ENCODE measurements at places on chromosomes 1 and 21.

GRCh38 chr1:44724955-44725698, 5.8 kb downstream of the RNU5D-1 start:
- no peak for DNase-seq

- no peak for DNase-seq
Measured at GRCh38 chr1:233473549-233474204, 140.2 kb upstream of the KCNK1 start.

DNA sequence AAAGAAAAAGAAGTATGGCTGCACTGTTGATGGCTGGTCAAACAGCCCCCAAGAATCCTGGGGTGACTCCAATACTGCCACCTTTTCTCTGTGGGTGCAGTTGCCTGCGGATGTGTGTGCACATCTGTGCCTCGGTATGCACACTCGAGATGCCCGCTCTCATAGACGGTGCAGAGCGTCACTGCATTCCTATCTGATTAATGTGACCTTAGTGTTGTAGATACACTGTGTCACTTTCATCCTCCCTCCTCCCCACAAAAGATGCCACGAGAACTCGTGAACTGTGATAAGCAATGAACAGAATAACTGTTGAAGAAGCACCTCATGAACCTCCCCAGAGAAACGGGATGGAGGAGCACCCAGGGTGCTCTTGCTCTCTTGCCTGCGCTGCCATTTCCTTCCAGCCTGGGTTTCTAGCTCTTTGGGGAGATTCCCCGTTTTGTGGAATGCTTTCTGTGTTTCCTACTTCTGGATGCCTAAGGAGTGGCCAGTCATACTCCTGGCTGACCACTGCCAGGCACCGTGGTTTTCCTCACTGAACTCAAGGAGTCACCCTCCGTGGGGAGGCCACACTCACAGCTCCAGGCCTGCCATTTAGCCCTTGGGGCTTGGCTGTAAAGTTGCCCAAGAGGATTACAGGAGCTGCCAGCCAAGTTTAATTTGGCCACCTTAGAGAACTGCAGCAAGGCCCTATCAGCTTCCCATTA, 32.0 kb downstream of the NTPCR start:
- DNase-seq: no peak

DNA sequence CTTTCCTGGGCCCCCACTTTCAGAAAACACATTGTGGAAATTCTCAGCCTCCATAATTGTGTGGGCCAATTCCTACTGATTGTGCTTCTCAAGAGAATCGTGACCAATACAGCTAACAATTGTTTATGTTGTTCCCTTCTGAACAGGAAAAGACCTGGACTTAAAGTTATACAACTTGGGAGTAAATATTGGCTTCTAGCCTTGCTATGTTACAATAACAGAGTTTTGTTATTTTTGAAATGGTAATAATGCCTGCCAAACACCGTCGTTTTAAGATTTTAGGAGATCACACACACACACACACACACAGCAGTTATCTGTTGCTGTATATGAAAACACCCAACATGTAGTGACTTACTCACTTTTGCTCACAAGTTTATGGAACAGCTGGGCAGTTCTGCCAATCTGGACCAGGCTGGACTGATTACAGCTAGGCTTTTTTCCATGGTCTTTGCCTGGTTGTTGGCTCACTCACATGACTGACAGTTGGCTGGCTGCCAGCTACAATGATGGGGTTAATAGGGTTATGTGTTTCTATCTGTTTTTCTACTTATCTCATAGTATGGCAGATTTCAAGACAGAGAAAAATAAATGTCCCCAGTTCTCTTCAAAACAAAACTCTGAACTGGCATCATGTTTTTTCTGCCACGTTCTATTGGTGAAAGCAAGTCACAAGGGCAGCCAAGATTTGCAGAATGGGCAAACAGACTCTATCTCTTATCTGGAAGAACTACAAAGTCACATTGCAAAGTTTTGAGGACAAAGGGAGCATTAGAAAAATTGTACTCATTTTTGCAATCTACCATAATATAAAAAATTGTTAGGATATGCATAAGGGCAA, 447.5 kb downstream of the NEGR1 start:
- DNase-seq: no peak

GRCh38 chr1:178048426-178048825, 45.5 kb upstream of the RASAL2 start:
- no peak for DNase-seq

- no peak for DNase-seq
Measured at GRCh38 chr1:162016631-162017030, 7.0 kb downstream of the OLFML2B start.

GRCh38 chr1:30101016-30101415, 622.4 kb downstream of the MATN1 start:
- DNase-seq: no peak

DNA sequence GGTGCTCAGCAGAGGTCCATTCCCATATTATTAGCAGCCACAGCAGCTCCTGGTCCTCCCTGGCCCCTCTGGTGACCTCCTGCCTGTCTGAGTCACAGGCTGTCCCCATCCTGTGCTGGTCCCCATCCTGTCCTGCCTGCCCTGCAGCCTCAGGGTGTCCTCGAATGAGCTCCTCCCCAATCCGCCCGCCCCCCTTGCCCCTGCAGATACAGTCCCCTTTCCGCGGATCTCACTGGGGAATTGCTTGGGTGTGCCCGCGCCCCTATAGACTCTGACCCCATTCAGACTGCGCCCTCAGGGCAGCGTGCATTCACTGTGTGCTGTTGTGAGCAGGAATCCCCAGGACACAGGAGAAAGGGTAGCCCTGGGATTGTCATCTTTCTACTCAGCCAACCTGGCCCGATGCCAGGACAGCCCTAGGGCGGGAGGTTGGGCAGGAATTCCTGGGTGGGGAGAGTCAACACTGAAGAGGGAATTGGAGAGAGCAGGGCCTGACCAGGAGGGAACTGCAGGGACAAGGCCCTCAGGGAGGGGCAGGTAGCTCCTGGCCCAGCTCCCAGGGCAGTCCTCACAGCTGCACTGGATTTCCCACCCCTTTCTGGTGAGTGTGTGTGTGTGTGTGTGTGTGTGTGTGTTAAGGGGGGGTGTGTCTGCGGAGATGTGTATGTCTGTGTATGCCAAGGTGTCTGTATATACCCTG, 1.1 kb upstream of the GUCA2A start:
- DNase-seq: no peak

GRCh38 chr21:39079617-39080016, 103.6 kb downstream of the PSMG1 start:
- no peak for DNase-seq

GRCh38 chr1:22115286-22115685, 27.6 kb downstream of the WNT4 start:
- no peak for DNase-seq

DNA sequence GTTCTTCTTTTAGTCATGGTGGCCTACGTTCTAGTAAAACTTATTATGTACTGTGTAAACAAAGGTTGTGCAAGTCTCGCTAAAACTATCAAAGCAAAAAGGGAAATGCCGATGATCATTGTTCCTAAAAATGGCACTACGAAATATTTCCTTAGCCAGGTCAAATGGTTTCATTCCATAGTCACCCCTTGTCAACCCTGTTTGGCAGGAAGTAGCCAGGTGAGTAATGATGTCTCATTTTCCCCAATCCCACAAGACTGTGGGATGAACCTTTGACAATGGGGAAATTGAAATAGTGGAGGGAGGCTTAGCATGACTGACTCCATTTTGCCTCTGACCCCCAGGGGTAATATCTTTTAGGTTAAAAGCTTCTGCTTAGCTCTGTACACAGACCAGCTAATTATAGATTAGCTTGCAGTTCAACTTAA, 5.6 kb upstream of the REN start:
- no peak for DNase-seq

DNA sequence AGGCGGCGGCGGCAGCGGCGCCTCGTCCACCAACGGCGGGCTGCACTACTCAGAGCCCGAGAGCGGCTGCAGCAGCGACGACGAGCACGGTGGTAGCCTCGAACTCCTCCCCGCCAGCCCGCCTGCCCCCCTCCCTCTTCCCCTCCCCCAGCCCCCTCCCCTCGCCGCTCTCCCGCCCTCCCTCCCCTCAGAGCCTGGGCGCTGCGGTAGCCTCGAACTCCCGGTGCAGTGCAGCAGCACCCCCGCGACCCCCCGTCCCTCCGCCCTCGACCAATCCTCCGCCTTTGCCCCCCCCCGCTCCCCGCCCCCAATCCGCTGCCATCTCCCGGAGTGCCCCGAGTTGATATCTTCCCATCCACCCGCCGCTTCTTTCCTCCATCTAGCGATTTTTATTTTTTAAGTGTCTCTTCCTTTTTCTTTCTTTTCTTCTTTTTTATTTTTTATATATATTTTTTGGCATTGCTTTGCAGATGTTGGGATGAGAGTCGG, 516 bp downstream of the RCOR3 start:
- no peak for DNase-seq

- DNase-seq: no peak
Measured at GRCh38 chr1:204487256-204487615, 7.4 kb downstream of the PIK3C2B start.

GRCh38 chr1:44924835-44925464, 61.4 kb downstream of the EIF2B3 start:
- no peak for DNase-seq

- DNase-seq: no peak
Measured at GRCh38 chr1:48555271-48555670, 83.3 kb upstream of the SPATA6 start.

DNA sequence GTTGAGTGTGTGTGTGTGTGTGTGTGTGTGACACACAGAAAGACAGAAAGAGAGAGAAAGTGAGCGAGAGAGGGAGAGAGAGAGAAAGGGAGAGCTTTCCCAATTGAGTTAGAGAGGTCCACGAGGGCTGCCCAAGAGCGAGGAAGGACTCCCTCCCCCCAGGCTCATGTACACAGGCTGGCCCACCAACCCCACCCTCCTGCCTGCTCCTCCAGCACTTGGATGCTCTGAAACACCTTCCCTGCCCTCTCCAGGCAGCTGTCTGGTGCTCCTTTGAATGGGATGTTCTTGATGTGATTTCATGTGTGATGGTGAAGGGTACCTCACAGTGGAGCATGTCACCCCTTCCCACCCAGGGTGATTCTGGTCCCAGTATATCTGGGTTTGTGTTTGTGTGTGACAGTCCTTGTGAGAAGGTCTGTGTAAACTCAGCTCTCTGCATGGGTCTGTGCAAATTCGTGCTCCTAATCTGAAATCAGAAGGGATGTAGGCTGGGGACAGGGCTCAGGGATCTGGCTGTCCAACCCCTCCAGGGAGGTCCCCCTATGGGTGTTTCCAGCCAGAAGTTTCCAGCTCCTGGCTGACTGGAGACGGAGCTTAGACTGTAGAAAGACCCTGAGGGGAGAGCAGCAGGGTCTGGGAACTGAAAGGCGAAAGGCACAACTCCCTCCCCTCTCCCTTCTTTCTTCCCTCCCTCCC, 6.8 kb upstream of the PEAR1 start:
- no peak for DNase-seq

DNA sequence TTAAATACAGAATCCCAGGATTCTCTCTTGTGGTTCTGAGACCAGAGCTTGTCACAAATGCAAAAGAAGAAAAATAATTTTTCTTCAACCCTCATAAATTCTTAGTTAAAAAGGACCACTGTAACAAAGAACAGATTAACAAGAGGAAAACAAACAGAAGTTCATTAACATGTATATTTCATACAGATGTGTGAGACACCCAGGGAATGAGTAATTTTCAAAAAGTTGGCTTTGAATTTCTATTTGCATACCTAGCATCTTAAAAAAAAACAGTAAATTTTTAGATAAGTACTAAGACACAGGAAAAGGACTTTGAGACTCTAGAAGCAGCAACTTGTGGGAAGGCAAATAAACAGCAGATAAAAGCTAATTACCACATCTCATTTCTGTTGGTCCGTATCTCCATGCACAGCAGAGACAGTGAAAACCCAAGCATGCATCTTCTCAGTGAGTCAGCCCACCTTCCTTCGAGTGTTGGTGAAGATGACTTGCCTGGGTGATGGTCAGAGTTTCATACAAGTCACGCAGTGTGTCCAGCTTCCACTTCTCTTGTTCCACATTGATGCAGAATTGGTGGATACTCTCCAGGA, 399.9 kb upstream of the ADAMTS5 start:
- no peak for DNase-seq

- no peak for DNase-seq
Measured at GRCh38 chr1:96313216-96313615, 408.4 kb upstream of the PTBP2 start.

- no peak for DNase-seq
Measured at GRCh38 chr1:65206836-65207235, 58.8 kb downstream of the AK4 start.

DNA sequence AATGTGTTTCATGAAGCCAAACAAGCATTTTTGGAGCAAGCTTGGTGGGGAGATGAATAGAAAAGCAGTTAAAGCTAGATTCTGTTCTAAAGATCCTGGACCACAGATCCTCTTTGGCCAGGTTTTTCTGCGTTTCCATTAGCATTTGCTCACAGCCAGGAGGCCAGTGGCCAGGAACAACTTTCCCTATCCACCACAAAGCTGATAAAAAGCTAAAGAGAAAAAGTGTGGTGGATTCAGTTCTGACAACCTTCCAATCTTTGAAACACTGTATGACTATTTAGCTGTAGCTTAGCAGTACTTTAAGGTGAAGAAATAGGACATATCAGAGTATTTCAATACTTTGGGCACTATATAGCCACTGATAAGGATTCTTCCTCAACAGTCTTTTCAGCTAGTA, 3.0 kb upstream of the NEK7 start:
- DNase-seq: no peak

DNA sequence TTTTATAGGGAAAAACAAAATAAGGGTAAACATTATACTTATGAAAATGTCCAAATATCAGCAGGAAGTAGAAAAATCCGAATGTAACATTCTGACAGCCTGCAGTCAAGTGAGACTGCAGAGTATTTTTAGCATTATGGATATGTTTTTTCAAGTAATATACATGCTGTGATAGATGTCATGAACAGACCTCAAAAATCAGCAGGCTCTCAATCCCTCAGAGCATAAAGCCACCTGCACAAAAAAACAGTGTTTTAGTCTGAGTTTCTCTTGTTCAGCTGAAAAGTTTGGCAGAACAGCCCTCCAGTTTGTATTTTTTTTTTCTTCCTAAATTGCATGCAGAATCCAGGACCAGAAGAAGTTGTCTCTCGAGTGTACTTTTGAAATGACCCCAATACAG, 219.1 kb upstream of the FMN2 start:
- no peak for DNase-seq
